ENCODE measurements at places on chromosomes 4 and X.

GRCh38 chr4:76801621-76802235 is 96.2 kb downstream of the SOWAHB start:
- no peak for DNase-seq

DNA sequence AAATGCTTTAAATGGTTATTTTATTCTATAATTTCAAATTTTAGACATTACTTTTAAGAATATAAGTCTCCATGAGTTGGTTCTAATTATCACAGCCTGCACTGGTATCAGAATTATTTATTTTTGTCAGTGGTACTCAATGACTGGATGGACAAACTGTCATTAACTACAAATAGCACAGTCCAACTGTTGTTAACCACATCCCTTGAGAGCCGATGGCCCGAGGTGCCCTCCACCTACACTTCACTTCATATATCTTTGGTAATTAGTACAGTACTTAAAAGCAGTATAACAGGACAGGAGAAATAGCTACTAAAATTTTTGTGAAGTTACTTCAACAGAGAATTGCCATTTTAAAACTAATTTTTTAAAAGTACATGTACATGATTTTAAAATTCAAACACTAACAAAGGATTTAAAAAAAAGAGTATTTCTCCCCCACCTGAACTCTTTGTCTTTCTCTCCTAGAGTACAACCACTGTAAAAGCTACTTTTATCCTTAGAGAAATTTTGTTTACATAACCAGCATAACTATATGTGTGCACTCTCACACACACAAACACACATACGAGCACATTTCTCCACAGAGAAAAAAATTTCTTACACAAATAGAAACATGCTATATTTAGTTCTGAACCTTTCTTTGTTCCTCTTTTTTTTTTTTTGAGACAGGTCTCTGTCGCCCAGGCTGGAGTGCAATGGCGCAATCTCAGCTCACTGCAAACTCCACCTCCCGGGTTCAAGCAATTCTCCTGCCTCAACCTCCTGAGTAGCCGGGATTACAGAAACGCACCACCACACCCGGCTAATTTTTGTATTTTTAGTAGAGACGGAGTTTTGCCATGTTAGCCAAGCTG is 6.5 kb downstream of the TIFA start:
- DNase-seq: no peak

- peak; percentile 90 for DNase-seq
Measured at GRCh38 chrX:318068-318738, 393 bp downstream of the GTPBP6 start.

- no peak for DNase-seq
Measured at GRCh38 chrX:110803506-110803905, 7.9 kb upstream of the CHRDL1 start.

- DNase-seq: no peak
Measured at GRCh38 chr4:124389591-124389990, 322.9 kb downstream of the ANKRD50 start.

- DNase-seq: no peak
Measured at GRCh38 chr4:182297659-182298058, 54.5 kb downstream of the TENM3 start.

- no peak for DNase-seq
Measured at GRCh38 chrX:14300376-14300775, 229.0 kb upstream of the GLRA2 start.
